ENCODE measurements at places on chromosomes 11 and 22. TPM values are rescaled to one million over a fixed set of nuclear protein-coding genes. Genes with fewer than 3 reads are reported as not detected.

Gene CATSPERZ
- total RNA-seq: not detected

Gene ZDHHC8
- 66.9 TPM for total RNA-seq

DNA sequence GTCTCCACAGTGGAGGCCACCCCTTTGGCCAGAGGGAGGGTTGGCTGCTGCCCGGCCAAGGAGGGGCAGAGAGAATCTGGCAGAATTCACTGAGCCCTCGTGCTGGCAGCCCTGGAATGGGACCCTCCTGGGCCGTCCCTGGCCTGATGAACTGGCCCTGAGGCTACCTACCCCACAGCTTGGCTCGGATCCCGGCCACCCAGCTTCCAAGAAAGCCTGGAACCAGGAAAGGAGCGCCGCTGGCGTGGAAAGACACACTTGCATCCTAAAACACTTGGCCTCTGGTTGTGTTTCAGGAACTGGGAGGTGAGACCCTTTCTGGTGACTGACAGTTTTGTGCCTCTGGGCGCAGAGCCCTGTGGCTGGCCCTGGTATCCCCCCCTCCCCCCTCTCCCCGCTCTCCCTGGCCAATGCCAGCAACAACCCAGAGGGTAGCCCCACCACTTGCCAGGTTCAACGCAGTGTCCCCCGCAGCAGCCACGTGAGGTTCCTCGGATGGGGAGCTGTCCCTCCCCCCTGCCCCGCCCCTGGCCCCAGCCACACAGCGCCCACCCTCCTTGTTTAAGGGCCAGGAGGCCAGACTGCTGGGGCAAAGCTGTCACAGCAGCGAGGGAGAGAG is 693 bp downstream of the NFAM1 start:
- H3K27me3 ChIP-seq: peaks cover 21% of the 10 kb centered on the region
- no peaks in the 10 kb centered on the region for H3K36me3 ChIP-seq
- H3K4me3 ChIP-seq: no peak overlapping the region
- no peak for DNase-seq

- peaks cover 8% of the 10 kb centered on the region for H3K4me1 ChIP-seq
- peaks cover 25% of the 10 kb centered on the region for H3K27me3 ChIP-seq
- H3K27ac ChIP-seq: no peak overlapping the region
- no peak for DNase-seq
- H3K36me3 ChIP-seq: no peaks in the 10 kb centered on the region
- no peak overlapping the region for H3K4me3 ChIP-seq
These were observed 10.8 kb downstream of the TTLL8 start for GRCh38 chr22:50047346-50047745.

GRCh38 chr11:134580610-134580975 is 168.6 kb upstream of the B3GAT1 start:
- peaks cover 37% of the 10 kb centered on the region for H3K27me3 ChIP-seq
- no peaks in the 10 kb centered on the region for H3K36me3 ChIP-seq
- H3K27ac ChIP-seq: no peak overlapping the region
- H3K4me3 ChIP-seq: no peak overlapping the region

GRCh38 chr11:93034031-93034722 is 64.7 kb downstream of the MTNR1B start:
- no peaks in the 10 kb centered on the region for H3K4me1 ChIP-seq
- H3K36me3 ChIP-seq: no peaks in the 10 kb centered on the region
- no peak overlapping the region for H3K4me3 ChIP-seq
- peaks cover 2% of the 10 kb centered on the region for H3K27me3 ChIP-seq
- no peak overlapping the region for H3K27ac ChIP-seq
- DNase-seq: no peak

- H3K4me3 ChIP-seq: no peak overlapping the region
- peaks cover 7% of the 10 kb centered on the region for H3K36me3 ChIP-seq
- H3K4me1 ChIP-seq: peaks cover 5% of the 10 kb centered on the region
- H3K27me3 ChIP-seq: no peaks in the 10 kb centered on the region
- no peak for DNase-seq
- no peak overlapping the region for H3K27ac ChIP-seq
These were observed 186.1 kb downstream of the TBC1D22A start for GRCh38 chr22:46948411-46949144.

Data from activated naive CD8-positive, alpha-beta T cell treated with anti-CD3 and anti-CD28 coated beads, Interleukin-2, amount 10 ng/mL, durations not matched to agents 7 days and 5 days (primary cell).